Activated CD8-positive, alpha-beta memory T cell treated with anti-CD3 and anti-CD28 coated beads for 4 hours (primary cell): ENCODE measurements at places on chromosomes 6 and 20.
A peak's percentile ranks its signal among the peaks of the same experiment; 100 is the strongest.

DNA sequence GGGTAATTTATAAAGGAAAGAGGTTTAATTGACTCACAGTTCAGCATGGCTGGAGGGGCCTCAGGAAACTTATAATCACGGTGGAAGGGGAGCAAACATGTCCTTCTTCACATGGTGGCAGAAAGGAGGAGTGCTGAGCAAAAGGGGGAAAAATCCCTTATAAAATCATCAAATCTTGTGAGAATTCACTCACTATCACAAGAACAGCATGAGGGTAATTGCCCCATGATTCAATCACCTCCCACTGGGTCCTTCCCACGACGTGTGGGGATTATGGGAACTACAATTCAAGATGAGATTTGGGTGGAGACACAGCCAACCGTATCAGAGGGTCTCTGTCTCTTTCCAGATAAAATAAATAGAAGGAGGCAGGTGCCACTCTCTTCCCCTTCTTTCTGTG lies 48.7 kb downstream of the TNFAIP3 start:
- DNase-seq: no peak

- no peak for DNase-seq
These were observed 189.3 kb downstream of the TSHZ2 start for GRCh38 chr20:53161473-53161872.

DNA sequence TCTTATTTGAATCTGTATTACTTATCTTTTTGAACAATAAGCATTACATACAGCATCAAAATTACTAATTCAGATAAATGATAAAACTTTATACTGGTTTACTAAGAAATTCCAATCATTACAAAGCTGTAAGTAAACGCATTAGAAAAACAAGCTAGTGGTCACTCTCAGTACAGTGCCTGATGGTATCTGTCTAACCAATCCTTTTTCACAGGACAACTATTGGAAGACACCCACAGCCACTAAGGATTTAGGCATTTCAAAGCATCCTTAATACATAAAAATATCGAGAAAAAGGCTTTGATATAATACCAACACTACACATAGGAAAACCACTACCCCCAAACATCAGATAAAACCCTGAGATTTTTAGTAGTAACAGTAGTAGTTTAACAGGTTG lies 2.6 kb downstream of the CD164 start:
- no peak for DNase-seq

DNA sequence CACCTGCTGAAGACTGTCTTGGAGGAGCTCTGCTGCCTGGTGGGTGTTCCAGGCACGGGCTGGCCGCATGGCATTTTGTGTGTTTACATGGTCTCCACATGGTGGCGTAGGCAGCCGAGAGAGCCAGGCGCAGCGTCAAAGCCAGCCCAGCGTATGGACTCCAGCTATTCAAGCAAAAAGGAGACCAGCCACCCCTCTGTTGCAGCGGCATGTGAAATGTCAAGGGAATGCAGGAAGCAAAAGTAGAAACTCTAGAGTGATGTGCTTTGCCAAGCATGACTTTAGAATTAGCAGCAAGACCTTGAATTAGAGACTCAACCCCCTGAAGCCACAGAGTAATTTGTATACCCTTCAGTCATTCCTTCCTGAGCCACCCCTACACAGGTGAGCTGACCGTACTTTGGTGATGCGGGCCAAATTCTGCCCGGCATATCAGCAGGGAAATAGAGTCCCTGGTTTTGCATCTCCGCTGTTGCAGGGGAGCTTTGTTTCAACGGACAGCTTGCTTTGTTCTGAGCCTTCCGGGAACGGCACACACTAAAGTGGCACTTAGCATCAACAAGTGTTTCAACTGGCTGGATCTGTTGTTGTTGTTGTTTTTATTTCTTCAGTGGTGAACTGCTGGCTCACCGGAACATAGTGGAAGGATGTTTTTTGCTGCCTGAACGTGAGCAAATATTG lies 48.5 kb downstream of the FNDC1 start:
- no peak for DNase-seq

DNA sequence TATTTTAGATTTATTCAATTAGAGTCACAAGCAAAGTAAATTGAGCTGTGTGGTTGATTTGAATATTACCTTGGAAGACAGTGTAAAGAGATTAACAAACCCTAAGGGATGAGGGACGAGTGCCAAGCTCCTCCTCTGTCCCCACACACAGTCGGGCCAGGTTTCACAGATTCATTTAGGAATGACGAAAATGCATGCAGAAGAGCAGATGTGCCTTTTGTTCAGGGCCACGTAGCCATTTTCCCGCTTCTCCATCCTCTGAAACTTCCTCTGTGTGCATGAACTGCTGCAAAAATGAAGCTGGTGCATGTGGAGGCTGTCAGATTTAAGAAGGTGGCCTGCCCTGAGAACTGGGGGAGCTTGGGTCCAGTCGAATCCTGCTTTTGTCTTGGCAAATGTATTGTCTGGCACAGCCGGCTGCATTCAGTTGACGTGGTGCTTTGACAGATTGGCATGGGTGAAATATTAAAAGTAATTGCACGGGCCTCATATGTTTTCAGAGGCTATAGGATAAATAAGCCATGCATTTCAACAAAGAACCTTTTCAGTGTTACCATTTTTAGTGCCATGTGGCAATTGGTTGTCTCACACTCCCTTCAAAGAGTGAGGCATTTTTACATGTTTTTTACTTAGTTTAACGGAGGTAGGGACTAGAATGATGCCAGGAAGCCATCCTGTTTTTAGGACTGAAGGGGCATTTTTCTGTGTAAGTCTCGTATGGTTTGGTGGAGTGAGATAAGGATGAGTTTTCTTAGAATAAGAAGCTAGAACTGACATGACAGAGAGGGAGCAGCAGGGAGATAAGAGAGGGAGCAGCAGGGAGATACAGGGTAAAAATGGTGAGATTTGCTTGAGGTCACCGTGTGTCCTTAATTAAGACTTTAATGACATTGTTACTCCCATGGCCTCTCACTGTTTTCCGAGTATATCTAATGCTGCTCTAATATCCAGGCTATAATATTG lies 361.1 kb downstream of the NRN1 start:
- no peak for DNase-seq

GRCh38 chr20:18032977-18033892 lies 24.5 kb downstream of the OVOL2 start:
- no peak for DNase-seq

DNA sequence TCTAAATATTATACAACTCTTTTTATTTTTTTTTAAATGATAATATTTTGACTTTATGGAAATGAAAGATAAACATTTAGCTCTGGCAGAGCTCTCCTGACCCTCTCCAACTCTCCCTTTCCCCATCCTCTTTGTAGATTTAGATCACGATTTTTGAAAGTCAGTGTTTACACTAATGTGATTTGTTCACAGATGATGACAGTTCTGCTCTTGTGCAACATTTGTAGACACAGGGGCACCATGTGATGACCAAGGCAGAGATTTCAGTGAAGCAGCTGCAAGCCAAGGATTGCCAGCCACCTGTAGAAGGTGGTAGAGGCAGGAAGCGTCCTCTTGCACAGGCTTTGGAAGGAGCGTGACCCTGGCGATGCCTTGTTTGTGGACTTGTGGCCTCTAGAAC lies 483.2 kb downstream of the QKI start:
- DNase-seq: no peak

- no peak for DNase-seq
These were observed 35.5 kb upstream of the TBXT start for GRCh38 chr6:166203003-166203640.

DNA sequence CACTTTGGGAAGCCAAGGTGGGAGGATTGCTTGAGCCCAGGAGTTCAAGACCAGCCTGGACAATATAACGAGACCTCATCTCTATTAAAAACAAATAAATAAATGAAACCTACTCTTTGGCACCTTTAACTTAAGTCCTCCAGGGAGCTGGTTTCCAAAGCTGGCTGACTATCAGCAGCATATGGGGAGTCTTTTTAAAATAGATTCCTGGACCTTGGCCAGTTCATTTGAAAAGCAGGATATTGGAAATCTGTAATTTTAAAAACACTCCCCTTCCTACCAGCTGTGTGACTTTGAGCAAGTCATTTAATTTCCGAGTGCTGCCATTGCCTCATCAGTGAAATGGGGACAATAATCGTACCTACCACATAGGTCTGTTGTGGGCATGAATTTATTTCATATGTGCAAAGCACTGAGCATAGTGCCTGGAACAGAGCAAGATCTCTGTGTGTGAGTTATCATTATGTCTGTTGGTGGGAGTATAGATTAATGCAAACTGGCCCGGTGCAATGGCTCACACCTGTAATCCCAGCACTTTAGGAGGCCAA lies 40.9 kb upstream of the PTPN1 start:
- no peak for DNase-seq

- no peak for DNase-seq
These were observed 1.4 kb downstream of the AKIRIN2 start for GRCh38 chr6:87700397-87701343.

DNA sequence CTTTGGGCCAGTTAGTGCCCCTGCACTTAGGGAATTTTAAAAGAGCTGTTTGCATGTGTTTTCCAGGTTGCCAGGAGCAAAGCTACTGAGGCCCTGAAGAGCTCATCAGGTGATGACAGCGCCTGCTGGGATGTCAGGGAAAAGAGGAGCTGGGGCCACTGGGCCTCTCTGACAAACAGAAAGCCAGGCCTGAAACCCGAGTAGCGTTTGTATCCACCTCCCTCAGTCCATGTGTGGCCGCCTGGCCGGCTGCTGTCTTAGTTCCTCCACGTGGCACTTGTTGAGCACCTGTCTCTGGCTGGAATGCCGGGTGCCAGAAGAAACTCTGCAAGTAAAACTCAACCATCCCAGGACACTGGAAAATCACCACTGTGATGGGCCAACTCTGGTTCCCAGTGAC lies 601.2 kb downstream of the CDH26 start:
- no peak for DNase-seq

- DNase-seq: no peak
These were observed 12.0 kb upstream of the GMDS start for GRCh38 chr6:2257363-2257762.

DNA sequence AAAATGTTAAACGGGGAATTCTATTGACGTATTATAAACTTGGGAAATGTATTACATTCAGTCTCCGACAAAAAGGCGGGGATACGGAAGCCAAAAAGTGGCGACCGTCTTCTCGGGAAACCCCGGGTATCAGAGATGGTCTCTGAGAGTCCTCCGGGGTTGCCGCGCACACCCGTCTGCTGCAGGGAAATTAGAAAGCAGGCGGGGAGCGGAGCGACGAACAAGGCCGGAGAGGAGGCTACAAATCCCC lies 1.5 kb downstream of the SALL4 start:
- DNase-seq: no peak

- DNase-seq: no peak
These were observed 3.6 kb downstream of the DOP1A start for GRCh38 chr6:83071023-83071422.

DNA sequence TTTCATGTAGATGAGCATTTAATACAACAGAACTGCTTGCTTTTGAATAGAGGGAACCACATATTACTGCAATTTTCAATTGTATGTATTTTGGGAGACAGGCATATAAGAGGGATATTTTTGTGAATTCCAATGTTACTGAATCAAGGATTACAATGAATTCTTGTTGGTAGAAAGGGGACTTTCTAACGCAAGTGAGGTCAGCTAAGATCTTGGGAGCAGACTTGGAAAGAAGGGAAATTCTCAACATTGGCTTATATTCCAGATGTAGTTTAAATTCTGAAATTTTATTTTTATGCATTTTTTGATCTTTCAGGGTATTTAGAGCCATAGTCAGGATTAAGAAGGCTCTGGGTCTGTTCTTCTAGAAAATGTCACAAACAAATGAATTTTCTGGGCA lies 43.3 kb upstream of the CTAGE9 start:
- DNase-seq: no peak

DNA sequence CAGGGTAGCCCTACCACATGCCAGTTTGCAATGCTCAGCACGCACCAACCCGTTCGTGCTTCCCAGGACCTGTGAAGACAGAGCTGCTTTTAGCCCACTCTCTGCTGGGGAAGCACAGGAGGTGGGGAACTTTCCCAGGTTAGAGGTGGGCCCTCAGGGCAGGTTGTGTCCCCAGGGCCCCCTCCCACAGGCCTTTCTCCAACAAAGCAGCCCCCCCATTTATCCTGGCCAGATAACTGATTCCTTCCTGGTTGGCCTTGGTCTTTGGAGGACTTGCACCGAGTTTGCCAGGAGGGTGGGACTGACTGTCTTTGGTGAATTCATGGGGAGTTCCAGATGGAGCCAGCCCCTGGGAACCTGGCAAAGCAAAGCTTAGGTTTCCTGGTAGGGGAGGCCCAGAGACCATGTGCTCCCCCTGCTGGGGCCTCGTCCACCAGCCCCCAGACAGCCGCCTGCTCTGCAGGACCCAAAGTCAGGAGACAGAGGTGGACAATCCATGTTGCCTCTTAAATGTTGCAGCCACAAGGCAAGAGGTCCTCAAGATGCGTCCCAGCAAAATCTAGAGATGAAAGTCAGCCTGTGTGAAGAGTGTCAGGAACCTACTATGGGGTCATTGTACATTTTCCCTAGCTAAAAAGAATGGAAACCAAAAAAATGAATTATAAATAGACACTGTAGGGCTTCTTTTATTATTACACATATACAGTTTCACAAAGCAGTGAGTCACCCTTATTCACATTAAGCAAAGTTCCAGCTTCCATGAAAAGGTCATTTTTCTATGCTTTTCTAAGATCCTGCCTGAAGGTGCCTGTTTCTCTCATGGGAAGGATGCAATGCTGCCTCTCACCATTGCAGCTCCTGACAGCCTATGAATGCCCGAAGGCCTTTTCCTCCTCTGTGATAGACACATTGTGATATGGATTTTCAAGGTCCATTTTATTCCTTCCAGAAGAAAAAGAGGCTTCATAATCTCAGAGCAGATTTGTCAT lies 497.8 kb downstream of the PREX1 start:
- DNase-seq: no peak

DNA sequence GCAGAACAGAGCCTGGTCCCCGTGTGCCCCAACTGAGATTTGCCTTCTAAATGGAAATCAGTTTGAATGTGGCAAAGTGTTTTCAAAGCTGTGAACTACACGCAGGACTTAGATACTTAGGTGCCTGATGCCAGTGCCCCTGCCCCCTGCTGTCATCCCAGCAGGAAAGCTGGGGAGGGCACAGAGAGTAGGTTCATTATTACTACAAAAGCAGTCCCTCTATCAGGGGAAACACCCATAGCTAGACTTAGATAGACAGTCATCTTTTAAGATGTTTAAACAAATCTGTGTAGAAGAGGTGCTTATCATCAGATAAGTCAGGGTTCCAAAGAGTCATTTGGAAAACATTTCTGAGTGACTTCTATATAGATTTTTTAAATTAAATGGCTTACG lies 155.0 kb upstream of the SNX9 start:
- DNase-seq: no peak

DNA sequence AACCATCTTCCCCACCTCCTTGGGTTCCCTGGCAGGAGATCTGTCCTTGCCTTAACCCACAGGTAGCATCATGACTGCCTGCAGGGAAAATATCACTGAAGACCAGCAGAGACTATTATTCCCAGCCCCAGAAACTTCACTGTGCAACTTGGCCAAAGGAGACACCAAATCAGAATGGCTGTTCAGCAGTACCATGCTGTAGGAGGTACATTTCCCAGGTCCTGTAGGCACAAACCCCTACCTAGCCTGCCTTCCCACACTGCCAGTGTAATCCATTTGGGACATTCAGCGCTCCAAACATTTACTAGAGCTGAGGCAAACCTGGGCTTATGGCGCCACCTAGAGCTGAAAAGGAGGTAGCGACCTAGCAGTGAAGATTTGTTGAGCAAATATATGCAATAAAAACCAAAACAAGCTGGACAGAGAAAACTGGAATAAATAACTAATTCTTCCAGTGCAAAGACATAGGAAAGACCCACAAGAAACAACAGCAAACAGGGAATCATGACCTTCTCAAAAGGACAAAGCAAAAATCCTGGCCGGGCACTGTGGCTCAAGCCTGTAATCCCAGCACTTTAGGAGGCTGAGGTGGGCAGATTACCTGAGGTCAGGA lies 60.3 kb downstream of the VTA1 start:
- peak; percentile 2 for DNase-seq
